ENCODE measurements at places on chromosomes 1 and 21. TPM values are rescaled to one million over a fixed set of nuclear protein-coding genes. Genes with fewer than 3 reads are reported as not detected.

GRCh38 chr1:63642901-63643300 lies 49.7 kb downstream of the PGM1 start:
- no peaks in the 10 kb centered on the region for H3K36me3 ChIP-seq
- peaks cover 3% of the 10 kb centered on the region for H3K4me1 ChIP-seq
- peak overlapping the region; percentile 2 for H3K27ac ChIP-seq
- H3K4me3 ChIP-seq: no peak overlapping the region
- DNase-seq: no peak
- no peaks in the 10 kb centered on the region for H3K27me3 ChIP-seq

- H3K4me3 ChIP-seq: no peak overlapping the region
- no peaks in the 10 kb centered on the region for H3K36me3 ChIP-seq
- H3K4me1 ChIP-seq: no peaks in the 10 kb centered on the region
- no peak overlapping the region for H3K27ac ChIP-seq
Observed at GRCh38 chr1:116927049-116927798, 17.5 kb downstream of the PTGFRN start.

DNA sequence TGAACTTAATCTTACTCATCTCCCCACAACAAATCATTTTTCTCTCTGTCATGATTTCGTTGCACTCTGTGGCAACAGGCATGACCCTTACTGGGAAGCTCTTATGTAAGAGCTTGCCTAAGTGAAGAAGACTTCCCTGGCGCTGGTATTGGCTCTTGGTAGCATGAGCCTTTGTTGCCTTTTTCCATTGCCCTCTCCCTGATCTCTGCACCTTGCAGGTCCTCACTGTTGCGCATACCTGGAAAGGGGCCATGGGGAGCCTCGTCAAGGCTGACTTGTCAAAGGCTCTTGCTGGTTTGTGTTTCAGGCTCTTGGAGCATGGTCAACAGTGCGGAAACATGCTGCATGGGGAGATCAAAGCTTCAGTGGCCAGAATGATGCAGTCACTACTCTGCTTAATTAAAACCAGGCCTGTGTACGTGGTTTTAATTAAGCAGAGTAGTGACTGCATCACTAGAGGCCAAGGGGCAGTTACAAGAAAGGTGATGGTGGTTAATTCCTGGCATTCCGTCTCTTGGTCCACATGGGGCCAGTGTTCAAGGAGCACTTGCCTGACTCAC lies 141.3 kb downstream of the SPATA46 start:
- H3K4me3 ChIP-seq: no peak overlapping the region
- no peak for DNase-seq
- peaks cover 5% of the 10 kb centered on the region for H3K4me1 ChIP-seq
- no peaks in the 10 kb centered on the region for H3K36me3 ChIP-seq

DNA sequence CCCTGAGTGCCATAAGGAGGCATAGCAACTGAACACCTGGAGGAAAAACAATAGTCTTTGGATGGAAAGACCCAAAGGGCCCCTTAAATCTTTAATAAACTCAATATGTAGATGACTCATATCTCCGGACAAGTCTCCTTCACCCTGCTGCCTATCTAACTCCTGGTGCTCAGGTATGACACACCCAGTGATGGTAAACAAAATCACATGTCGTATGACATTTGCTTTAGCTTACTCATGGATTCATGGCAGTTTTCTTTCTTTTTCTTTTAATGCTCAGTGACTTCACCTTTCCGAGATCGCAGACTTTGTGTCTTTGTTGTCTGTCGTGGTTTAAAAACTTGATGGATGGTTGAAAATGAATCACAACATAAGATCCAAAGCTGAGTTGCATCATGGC lies 208.5 kb upstream of the PROX1 start:
- H3K27me3 ChIP-seq: no peaks in the 10 kb centered on the region
- H3K36me3 ChIP-seq: no peaks in the 10 kb centered on the region
- no peak overlapping the region for H3K27ac ChIP-seq
- no peaks in the 10 kb centered on the region for H3K4me1 ChIP-seq

GRCh38 chr1:204102739-204103430 lies 30.0 kb downstream of the SOX13 start:
- no peaks in the 10 kb centered on the region for H3K27me3 ChIP-seq
- peak overlapping the region; percentile 45 for H3K27ac ChIP-seq
- H3K4me1 ChIP-seq: peaks cover 31% of the 10 kb centered on the region
- no peak overlapping the region for H3K4me3 ChIP-seq

- no peaks in the 10 kb centered on the region for H3K36me3 ChIP-seq
- DNase-seq: no peak
- peaks cover 63% of the 10 kb centered on the region for H3K4me1 ChIP-seq
- peak overlapping the region; percentile 74 for H3K27ac ChIP-seq
- no peaks in the 10 kb centered on the region for H3K27me3 ChIP-seq
- H3K4me3 ChIP-seq: no peak overlapping the region
Observed at GRCh38 chr1:15197591-15198447, 44.3 kb downstream of the TMEM51 start.

The AMY1B gene
- total RNA-seq: not detected

The LCE1C gene
- not detected for total RNA-seq
